ENCODE measurements at places on chromosomes 3 and 15.

DNA sequence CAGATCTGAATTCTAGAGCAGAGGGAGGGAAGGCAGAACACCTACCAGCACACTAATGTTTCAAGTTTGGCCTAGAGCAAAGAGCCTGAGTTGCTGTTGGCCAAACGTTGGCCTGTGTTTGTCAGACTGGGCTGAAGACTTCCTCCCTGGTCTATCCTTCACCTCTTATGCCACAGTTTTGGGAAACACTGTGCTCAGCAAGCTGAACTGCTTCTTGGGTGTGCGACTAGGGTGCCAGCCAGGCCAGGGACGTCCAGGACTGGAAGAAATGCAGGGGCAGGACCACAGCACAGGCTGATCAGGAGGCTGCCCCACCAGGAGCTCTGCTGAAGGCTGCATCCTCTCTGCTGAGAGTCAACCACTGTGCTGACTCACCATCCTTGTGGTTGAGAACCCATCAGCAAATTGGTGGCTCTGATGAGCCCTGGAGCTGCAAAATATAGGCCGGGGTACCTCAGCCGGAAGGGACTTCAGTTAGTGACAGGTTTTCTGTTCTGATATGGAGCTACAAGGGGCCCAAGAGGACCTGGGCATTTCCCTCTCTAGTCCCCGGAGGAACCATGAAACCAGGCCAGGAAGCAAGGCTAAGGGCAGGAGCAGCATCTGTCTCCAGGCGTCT is 131.6 kb upstream of the RASGRP1 start:
- no peak for DNase-seq

DNA sequence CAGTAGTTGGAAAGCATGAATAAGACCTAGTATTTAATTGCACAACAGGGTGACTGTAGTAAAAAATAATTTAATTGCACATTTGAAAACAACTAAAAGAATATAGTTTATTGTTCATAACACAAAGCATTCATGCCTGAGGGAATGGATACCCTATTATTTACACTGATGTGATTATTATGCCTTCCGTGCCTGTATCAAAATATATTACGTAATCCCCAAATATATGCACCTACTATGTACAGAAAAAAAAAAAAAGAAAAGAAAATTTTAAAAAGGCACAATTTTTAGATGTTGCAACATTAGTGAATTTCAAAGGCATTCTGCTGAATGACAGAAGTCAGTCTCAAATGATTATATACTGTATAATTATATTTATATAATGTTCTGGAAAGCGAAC is 647.2 kb upstream of the BCHE start:
- DNase-seq, result no peak

- no peak for DNase-seq
Measured at GRCh38 chr3:71062952-71063772, 520.4 kb downstream of the FOXP1 start.

DNA sequence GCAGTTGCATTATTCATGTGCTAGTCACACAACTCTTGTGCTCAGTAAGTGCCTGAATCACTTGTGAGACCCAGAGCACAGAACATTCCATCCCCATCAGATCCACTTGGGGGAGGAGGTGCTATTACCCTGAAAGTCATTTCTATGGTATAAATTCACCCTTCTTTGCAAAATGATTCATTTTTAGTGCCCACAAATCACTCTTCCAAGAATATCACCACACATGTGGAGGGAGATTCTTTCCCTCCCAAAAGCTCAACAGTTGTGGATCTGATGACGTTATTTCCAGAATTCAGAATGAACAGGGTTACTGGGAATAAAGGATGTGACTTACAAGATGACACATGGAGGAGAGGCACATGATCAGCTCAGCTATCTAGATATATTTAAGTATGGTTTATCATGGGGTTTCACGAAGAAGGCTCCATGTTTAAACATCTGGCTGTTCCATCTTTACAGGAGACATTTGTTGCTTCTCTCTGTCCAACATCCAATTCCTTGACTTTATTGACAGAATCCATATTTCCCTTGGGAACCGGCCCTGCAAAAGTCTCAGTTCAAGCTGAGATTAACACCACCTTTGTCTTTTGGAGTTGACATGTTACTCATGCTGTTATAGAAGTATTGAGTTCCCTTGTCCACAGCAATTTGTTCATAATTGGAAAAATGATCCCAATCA is 214.2 kb upstream of the PROK2 start:
- DNase-seq, result no peak

All from tibial artery (tissue), 4 donors.